ENCODE measurements at places on chromosomes 3 and 15.
A peak's percentile ranks its signal among the peaks of the same experiment; 100 is the strongest.

DNA sequence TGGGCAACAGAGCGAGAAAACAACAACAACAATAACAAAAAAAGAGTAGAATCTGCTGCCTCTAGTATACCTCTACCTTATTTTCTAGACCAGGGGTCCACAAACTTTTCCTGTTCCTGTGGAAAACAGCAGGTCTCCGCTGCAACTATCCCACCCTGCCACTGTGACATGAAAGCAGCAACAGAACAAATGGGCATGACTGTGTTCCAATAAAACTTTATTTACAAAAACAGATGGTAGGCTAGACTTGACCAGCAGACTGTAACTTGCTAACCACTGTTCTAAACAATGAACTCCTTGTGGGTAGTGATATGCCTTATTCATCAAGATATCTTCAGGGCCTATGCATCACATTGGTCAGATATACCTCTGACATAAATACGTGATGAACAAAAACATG, 25.3 kb downstream of the POLQ start:
- no peak for DNase-seq
- H3K4me1 ChIP-seq, result no peaks in the 10 kb centered on the region
- H3K27ac ChIP-seq, result no peak overlapping the region

- no peak overlapping the region for H3K27ac ChIP-seq
- H3K27me3 ChIP-seq, result no peaks in the 10 kb centered on the region
- peak overlapping the region; percentile 87 for H3K4me3 ChIP-seq
- H3K36me3 ChIP-seq, result peaks cover 20% of the 10 kb centered on the region
Observed at GRCh38 chr15:59657635-59658125, 365 bp upstream of the GTF2A2 start.

DNA sequence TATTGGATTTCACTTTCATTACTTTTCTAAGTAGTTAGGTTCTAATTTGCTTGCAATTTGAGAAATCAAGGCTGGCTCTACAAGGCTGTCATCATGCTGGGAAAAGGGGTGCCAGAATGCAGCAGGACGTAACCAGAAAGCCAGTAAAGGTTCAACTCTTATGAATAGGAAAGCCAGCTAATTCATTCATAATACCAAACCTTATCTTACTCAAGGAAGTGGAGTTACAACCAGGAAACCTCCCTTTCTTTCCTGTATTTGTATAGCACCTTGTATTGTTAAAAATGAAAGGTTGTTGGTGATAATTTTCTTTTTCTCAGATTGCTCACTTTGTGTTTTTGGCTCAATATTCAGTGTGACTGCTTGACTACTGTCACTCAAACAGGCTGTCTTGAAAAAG, 109.4 kb downstream of the FILIP1L start:
- no peaks in the 10 kb centered on the region for H3K27me3 ChIP-seq
- H3K36me3 ChIP-seq, result no peaks in the 10 kb centered on the region
- H3K27ac ChIP-seq, result no peak overlapping the region
- no peak for DNase-seq
- no peak overlapping the region for H3K4me3 ChIP-seq

DNA sequence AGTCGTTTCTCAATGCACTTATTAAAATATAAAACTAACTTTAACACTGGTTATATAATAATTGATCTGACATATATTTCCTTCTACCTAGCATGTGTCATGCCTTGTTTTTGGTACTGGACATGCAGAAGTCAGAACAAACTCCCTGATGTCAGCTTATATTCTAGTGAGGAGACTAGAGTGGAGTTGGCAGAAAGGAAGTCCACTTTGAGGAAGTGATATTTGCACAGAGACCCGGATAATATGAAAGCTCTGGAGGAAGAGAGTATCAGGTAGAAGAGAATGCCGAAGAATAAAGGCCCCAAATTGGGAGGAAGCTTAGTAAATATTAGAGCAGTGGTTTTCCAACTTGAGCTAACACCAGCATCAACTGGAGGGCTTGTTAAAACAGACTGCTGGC, 24.6 kb upstream of the ZNF280D start:
- H3K27ac ChIP-seq, result no peak overlapping the region
- H3K4me3 ChIP-seq, result no peak overlapping the region
- H3K27me3 ChIP-seq, result no peaks in the 10 kb centered on the region
- no peak for DNase-seq

GRCh38 chr3:15630646-15631350, 29.3 kb downstream of the BTD start:
- peaks cover 57% of the 10 kb centered on the region for H3K4me1 ChIP-seq
- peak; percentile 78 for DNase-seq
- no peaks in the 10 kb centered on the region for H3K27me3 ChIP-seq

DNA sequence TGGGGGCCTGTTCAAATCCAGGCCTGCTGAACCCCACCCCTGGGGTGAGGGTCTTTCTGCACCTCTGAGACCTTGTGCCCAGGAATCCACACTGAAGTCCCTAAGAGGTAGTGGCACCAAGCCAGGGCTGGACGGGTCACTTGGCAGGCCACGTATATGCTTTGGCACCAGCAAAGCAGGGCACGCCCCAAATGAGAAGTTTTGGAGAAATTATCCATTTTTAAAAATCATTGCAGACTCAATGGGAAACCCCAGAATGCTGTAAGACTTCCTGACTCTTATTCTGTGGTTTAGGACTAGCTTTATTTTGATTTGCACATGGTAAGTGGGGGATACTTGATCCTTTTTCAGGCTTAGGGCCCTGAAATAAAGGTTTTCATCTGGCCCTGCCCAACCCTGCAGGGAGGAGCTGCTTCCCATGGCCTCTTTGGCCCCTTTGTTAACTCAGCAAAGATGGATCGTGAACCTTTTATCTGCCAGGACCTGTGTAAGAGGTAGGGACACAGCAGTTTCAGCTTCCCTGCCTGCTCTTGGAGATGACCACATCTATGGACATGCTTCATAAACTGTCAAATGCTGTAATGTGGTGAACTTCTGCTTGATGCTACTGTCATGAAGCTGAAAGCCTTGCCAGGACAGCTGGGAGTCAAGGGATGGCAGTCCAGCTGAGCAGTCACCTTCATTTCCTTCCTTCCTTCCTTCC, 88.0 kb downstream of the HMG20A start:
- H3K4me3 ChIP-seq, result no peak overlapping the region
- no peaks in the 10 kb centered on the region for H3K27me3 ChIP-seq
- no peaks in the 10 kb centered on the region for H3K36me3 ChIP-seq

- H3K27ac ChIP-seq, result no peak overlapping the region
- H3K4me3 ChIP-seq, result no peak overlapping the region
- H3K27me3 ChIP-seq, result no peaks in the 10 kb centered on the region
- no peaks in the 10 kb centered on the region for H3K36me3 ChIP-seq
Observed at GRCh38 chr3:158405507-158405906, 165.5 kb upstream of the MLF1 start.

GRCh38 chr3:181486141-181486885, 225.4 kb upstream of the SOX2 start:
- H3K4me3 ChIP-seq, result no peak overlapping the region
- H3K36me3 ChIP-seq, result no peaks in the 10 kb centered on the region
- no peak overlapping the region for H3K27ac ChIP-seq
- peaks cover 5% of the 10 kb centered on the region for H3K4me1 ChIP-seq
- no peaks in the 10 kb centered on the region for H3K27me3 ChIP-seq
